Activated CD4-positive, alpha-beta T cell treated with anti-CD3 and anti-CD28 coated beads, Interleukin-10, Interleukin-2, amounts not matched to agents 100 ng/mL and 50 ng/mL, durations not matched to agents 16 hours and 8 hours (primary cell): ENCODE measurements at places on chromosomes 5 and 9.
A peak's percentile ranks its signal among the peaks of the same experiment; 100 is the strongest.

DNA sequence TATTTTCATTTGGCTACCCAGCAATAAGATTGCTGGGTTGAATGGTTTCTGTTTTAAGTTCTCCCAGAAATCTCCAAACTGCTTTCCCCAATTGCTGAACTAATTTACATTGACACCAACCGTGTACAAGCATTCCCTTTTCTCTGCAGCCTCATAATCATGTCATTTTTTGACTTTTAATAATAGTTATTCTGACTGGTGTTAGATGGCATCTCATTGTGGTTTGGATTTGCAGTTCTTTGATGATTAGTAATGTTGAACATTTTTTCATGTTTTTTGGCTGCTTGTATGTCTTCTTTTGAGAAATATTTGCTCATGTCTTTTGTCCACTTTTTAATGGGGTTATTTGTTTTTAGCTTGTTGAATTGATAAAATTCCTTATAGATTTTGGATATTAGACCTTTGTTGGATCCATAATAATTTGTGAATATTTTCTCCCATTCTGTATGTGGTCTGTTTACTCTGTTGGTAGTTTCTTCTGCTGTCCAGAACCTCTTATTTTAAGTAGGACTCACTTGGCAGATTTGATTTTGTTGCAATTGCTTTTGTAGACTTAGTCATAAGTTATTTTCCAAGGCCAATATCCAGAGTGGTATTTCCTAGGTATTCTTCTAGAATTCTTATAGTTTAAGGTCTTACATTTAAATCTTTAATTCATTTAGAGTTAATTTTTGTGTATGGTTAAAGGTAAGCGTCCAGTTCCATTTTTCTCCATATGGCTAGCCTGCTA is 793.7 kb downstream of the BRINP1 start:
- no peak for DNase-seq

DNA sequence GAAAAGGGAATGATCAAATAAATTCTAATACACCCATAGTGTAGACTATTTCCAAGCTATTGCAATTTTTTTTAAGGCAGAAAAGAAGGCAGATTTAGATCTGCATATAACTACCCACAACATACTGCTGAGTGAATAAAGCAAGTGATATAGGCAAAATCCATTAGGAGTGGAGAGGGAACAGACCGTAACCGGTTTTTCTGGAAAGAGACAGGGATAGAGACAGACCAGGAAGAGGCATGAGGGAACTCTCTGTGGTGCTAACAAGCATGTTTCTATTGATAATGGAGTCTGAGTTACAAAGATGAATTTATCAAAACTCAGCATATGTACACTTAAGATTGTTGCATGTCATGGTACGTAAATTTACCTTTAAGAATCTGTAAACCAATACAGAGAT is 14.5 kb downstream of the ZDHHC21 start:
- no peak for DNase-seq

DNA sequence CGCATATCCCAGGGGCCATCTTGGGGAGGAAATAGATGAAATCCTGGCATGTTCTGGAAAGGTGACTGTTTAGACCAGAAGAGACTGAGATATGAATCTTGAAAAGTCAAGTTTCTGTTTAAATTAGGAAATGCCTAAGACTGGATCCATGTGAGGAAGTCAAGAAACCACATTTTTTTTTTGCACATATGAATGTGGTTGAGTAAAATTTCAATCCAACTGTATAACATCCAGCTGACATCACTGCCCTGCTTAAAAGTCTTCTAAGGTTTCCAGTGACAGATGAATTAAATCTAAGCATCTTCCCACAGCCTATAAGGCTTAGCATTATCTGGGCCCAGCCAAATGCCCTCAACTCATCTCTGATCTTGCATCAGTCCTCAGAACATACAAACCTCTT is 47.7 kb upstream of the TCERG1 start:
- no peak for DNase-seq

DNA sequence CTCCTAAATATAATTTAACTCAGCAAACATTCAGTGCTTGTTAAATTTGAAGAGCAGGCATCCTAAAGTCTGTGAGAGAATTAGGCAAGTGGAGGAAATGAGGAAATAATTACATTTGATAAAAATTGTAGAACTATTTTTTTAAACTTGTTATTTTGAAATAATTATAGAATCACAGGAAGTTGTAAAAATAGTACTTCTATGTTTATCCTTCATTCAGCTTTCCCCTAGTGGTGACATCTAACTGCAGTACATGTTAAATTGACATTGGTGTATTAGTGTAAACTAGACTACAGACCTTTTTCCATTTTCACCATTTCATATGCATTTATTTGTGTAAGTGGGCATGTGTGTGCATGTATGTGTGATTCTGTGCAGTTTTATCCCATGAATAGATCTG is 51.6 kb downstream of the F2RL2 start:
- DNase-seq, result no peak

- DNase-seq, result peak; percentile 57
Measured at GRCh38 chr5:107248066-107248695, 422.6 kb downstream of the EFNA5 start.

DNA sequence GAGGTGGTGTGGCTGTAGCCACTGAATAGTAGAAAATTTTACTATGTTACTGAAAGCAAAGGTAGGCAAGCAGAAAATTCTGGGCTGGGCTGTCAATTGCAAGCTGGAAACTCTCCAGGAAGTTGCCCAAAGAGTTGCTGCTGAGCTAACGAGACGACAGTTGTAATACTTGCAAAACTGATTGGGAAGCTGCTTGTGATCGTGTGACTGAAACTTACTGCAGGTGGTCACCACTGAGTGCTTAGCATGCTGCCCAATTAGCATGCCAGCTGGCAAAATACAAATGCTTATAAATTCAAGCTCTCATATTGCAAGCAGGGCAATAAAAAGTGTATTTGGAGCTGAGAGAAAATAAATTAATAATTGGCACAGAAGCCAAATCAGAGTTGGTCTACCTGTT is 758.5 kb upstream of the EDIL3 start:
- DNase-seq, result no peak
